Stomach (tissue), 19 donors: ENCODE measurements at places on chromosomes 16 and 17. TPM values are rescaled to one million over a fixed set of nuclear protein-coding genes. Genes with fewer than 3 reads are reported as not detected.

GRCh38 chr16:29644973-29645693, 17.9 kb upstream of the SPN start:
- DNase-seq: no peak

- no peak for DNase-seq
These were observed 2.2 kb upstream of the ATXN1L start for GRCh38 chr16:71843572-71843971.

ELMO3 gene
- total RNA-seq: 133 TPM

- no peak for DNase-seq
These were observed 232.7 kb downstream of the MRTFB start for GRCh38 chr16:14303639-14304394.

GRCh38 chr17:42660692-42661345, 1.7 kb downstream of the TUBG2 start:
- no peak for DNase-seq

GRCh38 chr16:48054881-48055601, 100.8 kb downstream of the ABCC12 start:
- peak; percentile 47 for DNase-seq

DNA sequence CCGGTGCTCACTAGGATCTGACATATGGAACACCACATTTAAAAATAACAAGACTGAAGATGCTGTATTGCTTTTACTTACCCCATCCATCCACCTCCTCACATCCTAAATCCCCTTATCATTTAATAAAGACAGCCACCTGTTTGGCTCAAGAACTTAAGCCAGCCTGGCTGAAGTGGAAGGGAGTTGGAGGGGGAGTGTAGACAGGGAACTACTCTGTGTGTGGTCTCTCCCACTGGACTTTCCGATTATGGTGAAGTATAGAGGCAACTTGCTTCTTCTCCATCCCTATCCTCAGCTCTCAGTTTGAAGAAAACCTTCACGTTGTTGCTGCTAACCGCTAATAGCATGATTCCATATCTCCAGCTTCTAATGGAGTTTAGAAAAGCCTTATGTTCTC, 313.4 kb downstream of the CDH11 start:
- DNase-seq: no peak

- DNase-seq: no peak
These were observed 70.4 kb downstream of the RPH3AL start for GRCh38 chr17:282000-282911.

SPATA22 gene
- total RNA-seq: not detected

SCN4A gene
- total RNA-seq: not detected

GRCh38 chr17:68592682-68593641, 8.2 kb downstream of the FAM20A start:
- peak; percentile 41 for DNase-seq

DNA sequence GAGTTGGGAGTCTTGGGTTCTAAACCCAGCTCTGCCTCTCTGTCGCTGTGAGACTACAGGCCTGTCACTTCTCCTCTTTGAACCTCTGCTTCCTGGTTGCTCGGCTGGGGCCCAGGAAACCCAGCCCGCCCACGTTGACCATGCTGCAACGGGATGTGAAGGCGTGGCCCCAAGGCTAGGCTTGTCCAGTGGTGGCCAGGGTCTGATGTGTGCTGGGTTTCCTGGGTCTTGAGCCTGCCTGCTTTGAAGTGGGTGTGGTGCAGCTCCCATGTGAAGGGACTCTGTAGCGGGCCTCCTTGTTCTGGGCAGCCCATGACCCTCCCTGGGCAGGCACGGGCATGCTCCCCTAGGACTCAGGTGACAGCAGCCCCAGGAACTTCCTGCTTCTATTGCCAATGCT, 82.3 kb downstream of the SDR42E1 start:
- DNase-seq: peak; percentile 42

AMDHD2 gene
- total RNA-seq: 28.7 TPM
